Effector memory CD8-positive, alpha-beta T cell (primary cell): ENCODE measurements at places on chromosomes 2 and 18.

GRCh38 chr2:122145856-122146255, 390.4 kb downstream of the TSN start:
- no peak for DNase-seq

DNA sequence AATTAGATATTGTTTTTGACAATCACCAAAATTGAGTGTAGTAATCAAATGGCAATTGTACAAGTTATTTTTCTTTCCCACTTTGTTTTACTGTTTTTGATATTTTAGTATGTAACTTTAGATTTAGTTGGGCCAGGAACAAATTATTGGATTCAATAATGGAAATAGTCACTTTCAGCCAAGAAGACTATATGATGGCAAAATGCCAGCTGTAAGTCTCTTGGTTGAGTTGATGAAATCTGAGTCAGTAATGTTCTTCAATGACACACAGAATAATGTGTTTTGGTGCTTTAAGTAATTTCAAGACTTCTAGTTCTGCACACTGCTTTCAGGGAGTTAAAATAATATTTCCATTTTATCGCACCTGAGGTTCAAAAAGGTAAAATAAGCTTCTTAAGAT, 2022.0 kb upstream of the CELF4 start:
- no peak for DNase-seq

GRCh38 chr2:160650196-160651118, 156.8 kb upstream of the RBMS1 start:
- no peak for DNase-seq

DNA sequence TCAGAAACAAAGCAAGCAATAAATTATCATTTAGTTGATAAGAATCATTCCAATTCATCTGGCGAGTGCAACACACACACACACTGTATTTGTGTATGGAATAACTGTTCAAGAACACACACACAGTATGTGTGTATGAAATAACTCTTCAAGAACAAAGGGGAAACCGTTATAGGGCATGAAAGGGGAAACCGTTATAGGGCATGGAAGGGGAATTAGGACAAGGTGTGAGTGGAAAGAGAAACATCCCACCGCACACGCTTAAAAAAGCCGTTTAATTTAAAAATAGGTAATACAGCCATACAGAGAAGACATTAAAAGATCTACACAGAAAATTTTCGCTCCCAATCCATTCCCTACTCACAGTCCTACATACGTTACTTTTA, 607 bp upstream of the TSN start:
- no peak for DNase-seq

GRCh38 chr2:109331081-109331480, 202.1 kb downstream of the SH3RF3 start:
- no peak for DNase-seq

- no peak for DNase-seq
These were observed 48.5 kb upstream of the IKZF2 start for GRCh38 chr2:213199871-213200270.

DNA sequence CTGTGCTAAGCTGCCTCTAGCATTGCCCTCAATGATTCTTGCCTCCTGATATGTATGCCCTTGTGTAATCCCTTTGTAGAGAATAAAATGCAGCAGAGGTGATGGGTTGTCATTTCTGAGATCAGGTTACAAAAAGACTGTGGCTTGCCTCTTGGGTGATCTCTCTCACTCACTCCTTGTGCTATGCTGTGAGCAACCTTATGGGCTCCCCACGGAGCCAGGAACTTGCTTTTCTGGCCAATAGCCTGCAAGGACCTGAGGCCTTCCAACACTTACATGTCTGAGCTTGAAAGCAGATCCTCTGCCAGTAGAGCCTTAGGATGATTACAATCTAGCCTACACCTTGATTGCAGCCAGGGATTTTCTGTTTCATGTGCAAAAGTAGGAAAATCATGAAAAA, 123.1 kb upstream of the XIRP2 start:
- DNase-seq, result no peak

GRCh38 chr2:72576459-72576858, 249.4 kb downstream of the EXOC6B start:
- DNase-seq, result no peak

GRCh38 chr18:13585379-13586153, 140.8 kb downstream of the FAM210A start:
- DNase-seq, result no peak

- no peak for DNase-seq
These were observed 196.0 kb downstream of the FHOD3 start for GRCh38 chr18:36493349-36494159.

DNA sequence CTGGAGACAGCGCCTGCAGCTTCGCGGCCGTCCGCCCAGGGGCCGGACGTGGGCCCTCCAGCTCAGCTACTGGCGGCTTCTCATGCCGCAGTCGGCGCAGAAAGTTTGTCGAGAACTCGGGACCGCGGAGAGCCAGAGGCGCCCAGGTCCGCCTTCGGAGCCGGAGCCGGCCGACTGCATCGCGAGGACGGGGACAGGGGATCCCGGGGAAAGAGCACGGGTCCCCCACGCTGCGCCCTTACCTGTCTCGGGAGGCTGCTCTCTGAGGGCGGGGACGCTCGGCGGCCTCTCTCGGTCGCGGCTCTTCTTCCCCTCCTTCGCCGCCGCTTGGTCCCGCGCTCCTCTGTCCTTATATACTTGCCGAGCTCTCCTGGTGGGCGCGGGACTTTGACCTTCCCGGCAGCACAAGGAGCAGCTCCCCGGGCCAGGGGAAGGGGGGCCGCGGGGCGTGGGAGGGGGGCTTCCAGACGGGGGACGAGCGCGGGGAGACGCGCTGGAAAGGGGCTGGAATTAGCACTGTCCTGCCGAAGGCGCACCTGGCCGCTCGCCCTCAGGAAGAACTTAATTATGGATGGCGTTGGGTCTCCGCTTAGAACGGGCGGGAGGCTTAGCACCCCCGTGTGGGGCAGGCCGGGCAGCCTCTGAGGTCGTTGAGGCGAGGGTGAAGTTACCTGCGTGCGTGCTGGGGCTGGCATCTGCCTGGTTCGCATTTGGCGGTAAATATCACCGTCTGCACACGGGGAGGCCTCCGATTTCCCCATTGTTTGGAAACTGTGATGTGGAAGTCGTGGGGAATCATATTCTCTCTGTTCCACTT, at the start of gene POMC:
Gene POMC, minus strand, starts transcription at position 325 of the 817 bp plus-strand sequence. CDS start 3,808 bp downstream, outside the sequence.
- DNase-seq, result no peak

DNA sequence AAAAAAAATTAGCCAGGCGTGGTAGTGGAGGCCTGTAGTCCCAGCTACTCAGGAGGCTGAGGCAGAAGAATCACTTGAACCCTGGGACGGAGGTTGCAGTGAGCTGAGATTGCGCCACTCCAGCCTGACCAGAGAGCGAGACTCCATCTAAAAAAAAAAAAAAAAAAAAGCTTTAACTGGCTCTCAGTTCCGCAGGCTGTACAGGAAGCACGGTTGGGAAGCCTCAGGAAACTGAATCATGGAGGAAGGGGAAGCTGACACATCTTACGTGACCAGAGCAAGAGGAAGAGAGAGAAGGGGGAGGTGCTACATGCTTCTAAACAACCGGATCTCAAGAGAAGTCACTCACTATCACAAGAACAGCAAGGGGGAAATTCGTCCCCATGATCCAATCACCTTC, 505.6 kb upstream of the SLC8A1 start:
- DNase-seq, result no peak
